ENCODE measurements at places on chromosomes 2 and 18.

- no peak for DNase-seq
These were observed 138.6 kb downstream of the DNER start for GRCh38 chr2:229575569-229576315.

GRCh38 chr2:179664972-179665812 lies 196.2 kb downstream of the ZNF385B start:
- DNase-seq = no peak

- no peak for DNase-seq
These were observed 1.1 kb upstream of the SNED1 start for GRCh38 chr2:240997141-240997855.

- no peak for DNase-seq
These were observed 624.7 kb downstream of the LRP1B start for GRCh38 chr2:141506135-141506534.

- DNase-seq = no peak
These were observed 85.1 kb upstream of the ZBTB14 start for GRCh38 chr18:5380586-5380985.

DNA sequence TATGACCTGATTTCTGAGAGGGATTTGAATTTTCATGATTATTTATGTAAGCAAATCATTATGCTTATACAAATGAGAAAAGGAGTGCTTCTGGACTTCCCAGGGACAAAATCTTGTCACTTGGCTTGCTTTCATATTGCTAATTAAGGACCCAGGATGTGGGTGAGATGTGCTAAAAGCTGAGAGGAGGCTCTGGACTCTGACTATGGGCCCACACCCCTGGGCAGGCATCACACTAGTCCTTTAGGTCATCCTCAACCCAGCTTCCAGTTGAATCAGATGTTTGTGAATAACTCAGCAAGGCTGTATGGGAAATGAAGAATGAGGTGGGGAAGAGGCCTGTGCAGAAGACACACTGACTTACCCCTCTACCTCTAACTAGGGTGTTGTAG lies 11.9 kb downstream of the IL1B start:
- DNase-seq = no peak

DNA sequence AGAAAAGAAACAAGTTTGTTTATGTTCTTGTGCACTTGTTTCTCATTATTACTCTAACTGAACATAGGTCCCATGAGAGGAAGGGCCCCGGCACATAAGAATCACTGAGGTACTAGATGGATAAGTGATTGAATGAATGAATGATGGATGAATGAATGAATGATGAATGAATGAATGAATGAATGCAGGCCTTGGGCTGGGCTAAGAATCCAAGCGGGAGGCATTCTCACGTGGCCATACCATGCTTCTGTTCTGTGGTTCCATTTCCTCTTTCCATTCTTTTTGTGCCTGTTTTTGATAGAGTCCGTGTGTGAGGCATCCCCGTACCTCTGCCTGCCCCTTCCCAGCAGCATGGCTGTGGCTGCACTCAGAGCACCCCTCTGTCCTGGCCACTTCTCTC lies 94.8 kb downstream of the SH3BP4 start:
- DNase-seq = no peak

- no peak for DNase-seq
These were observed 2.5 kb upstream of the TTLL4 start for GRCh38 chr2:218708086-218708485.

- no peak for DNase-seq
These were observed 50.8 kb downstream of the PTPRM start for GRCh38 chr18:7617738-7618422.

- no peak for DNase-seq
These were observed 682.9 kb downstream of the KCNJ3 start for GRCh38 chr2:155381436-155381835.

DNA sequence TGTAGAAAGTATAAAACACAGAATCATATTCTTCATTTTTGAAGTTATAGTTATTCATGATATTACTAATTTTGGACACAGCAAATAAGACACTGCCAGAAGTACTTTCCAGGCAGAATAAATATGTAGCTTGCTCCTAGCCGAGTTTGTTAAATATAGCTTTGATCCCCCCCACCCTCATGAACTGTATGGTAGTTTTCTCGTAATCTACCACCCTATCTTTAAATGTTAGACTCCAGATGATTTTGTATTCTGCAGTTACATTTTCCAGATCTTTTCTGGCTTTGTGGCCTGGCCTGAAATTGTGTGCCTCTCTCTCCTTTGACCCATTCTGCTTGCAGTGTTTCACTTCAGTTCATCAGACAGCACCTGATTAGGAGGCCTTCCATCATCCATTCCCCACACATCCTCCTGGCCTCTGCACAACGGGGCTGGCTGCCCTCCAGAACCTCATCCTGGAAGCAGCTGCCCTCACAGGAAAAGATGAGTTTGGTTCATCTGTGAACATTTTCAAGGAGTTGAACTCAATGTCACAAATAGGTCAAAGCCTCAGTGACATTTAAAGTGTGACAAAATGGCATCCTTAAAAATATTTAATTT lies 4.7 kb upstream of the KCNJ3 start:
- no peak for DNase-seq

- no peak for DNase-seq
These were observed 1652.4 kb upstream of the TMEFF2 start for GRCh38 chr2:193847130-193847529.

- DNase-seq = no peak
These were observed 7.5 kb downstream of the REL start for GRCh38 chr2:60888853-60889252.

- no peak for DNase-seq
These were observed 57.3 kb upstream of the FAM117B start for GRCh38 chr2:202577250-202578183.

DNA sequence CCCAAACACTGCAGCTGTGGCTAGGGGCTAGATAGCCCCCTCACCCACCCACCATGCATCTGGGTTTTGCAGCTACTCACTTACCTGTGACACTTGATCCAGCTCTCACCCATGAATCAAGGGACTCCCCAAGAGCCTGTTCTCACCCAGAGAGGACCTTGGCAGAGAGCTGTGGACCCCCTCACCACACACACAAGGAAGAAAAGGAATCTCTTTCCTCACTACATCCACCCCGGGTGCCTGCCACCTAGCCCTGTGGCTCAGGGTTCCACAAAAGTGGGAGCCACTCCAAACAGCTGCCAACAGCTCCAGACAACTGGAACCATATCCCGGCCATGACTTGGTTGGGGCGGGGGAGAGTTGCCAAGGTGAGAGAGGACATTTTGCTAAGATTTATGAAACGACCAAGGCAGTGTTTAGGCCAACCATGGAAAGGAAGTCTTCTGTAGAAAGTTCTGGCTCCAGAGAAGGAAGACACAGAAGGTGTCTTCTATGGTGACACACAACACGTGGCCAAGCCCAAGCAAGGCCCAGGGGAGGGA lies 522.1 kb upstream of the RAB6C start:
- DNase-seq = no peak

GRCh38 chr2:217851191-217852020 lies 151.4 kb downstream of the TNS1 start:
- DNase-seq = no peak

GRCh38 chr2:88003074-88003755 lies 13.1 kb downstream of the RNU2-63P start:
- DNase-seq = no peak

GRCh38 chr2:218859988-218860831 lies 605 bp downstream of the WNT6 start:
- DNase-seq = no peak

DNA sequence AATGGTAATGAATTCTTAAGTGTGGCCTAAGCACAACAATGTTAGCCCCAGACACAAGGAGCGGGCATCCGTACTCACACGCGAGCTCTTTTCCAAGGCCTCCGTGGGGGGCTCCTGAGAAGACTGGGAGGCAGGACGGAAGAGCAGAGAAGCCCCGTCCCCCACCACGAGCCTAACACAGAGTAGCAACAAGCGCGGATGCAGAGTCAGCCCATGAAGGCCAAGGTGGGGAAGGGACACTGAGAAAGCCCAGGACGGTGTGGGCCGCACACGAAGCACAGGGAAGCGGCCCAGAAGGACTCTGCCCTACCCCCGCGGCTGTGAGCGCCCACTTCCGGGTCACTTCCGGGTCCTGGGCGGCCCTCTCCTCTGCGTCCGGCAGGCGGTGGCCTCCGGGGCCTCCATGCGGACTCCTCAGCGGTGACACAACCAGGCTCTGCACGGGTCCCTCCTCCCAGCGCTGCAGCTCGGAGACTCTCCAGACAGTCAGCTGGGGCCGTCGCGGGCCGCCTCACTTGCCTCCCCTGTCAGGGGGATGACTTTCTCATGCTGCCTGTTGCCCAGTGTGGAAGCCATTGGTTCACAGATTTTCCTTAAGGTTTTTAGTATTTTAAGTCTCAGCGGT lies 151.5 kb downstream of the MTCL1 start:
- no peak for DNase-seq

DNA sequence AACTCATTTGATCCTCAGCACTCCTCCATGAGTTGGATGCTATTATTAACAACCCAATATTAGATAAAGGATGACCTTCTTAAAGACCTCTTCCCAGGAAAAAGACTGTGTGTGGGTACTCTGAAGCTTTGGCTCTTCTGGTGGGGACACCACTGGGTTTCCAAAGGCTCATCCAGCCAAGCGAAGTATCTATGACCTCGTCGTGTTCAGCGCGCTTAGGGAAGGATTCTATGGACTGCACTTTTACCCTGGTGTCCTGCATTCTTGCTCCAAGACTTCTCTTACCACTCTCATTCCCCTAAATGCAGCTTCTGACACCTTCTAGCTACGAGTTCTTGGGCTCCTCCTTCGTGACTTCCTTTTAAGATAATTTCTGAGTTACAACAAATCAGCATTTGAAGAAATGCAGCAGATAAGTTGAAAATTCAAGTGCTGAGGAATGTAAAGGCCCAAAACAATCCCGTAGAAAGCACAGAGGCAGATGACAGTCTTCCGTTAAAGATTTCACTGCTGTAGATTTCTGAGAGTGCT lies 673 bp upstream of the HNMT start:
- no peak for DNase-seq

- DNase-seq = no peak
These were observed 74.5 kb downstream of the AP1S3 start for GRCh38 chr2:223762853-223763252.

- DNase-seq = no peak
These were observed 252.4 kb downstream of the FSIP2 start for GRCh38 chr2:185990861-185991525.

DNA sequence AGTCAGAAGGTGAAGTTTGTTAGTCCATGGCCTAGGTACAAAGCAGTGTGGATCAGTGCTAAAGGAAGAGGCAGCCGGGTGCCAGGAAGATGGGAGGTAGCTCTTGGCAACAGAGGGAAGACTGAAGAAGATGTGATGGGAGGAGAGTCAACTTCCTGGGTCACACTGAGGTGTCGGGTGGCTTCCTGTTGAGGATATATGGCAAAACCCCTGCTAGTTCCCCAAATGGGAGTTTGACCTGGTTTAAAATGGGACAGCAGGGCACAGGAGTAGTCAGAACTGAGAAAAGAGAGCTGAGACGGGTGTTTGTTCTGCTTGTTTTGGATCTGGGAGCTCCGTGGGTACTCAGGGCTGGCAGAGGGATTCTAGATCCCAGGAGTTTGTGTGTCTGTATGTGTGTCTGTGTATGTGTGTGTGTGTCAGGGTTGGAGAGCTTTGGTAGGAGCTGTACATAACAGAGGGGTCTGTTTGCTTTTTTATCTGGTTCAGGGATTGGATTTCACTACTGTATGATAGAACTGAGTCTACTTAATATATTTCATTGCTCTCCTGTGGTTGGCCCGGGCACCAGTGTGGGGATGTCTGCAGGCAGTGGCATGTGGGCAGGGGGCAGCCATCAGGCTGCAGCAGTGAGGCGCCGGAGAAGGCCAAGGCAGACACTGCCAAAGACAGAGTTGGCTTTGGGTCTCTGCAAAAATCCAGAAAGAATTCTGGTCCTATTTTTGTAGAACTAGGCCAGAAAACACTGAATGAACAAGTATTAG lies 17.1 kb downstream of the MXD1 start:
- DNase-seq = no peak

DNA sequence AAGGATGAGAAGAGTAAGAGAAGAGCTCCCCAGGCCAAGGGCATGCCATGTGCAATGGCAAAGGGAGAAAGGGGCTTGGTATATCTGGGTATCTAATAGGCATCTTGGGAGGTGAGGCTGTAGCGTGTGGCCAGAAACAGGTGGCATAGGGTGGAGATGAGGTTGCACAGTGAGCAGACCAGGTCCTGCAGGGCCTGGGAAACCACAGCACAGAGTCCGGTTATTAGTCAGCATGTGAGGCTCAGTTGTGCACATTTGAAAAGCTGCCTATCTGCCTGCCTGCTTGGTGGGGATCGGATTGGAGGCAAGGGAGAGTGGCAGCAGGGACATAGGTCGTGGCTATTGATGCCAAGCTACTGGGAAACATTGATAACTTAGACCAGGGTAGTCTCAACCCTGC lies 190.6 kb downstream of the TPGS2 start:
- no peak for DNase-seq

GRCh38 chr2:26849056-26849999 lies 1.4 kb downstream of the DPYSL5 start:
- DNase-seq = no peak

DNA sequence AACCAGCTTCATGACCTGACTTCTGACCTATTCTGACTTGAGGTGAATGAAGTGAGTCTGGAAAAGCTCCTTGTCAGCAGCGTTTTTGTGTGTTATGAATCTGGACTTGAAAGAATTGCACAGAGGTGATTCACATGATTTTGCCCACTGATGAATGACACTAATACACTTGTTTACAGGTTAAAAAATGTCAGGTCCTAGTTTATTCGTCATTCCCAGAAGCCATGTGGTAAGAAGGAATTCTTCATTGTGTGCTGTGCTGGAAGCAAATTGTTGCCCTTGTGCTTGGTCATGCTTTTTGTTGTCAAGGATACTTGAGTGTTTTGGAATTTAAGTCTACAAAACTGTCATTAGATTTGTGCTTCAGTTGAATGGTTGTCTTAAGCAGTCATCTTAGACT lies 15.5 kb downstream of the SEC11C start:
- no peak for DNase-seq

GRCh38 chr2:194304191-194304590 lies 1352.8 kb upstream of the SLC39A10 start:
- no peak for DNase-seq

DNA sequence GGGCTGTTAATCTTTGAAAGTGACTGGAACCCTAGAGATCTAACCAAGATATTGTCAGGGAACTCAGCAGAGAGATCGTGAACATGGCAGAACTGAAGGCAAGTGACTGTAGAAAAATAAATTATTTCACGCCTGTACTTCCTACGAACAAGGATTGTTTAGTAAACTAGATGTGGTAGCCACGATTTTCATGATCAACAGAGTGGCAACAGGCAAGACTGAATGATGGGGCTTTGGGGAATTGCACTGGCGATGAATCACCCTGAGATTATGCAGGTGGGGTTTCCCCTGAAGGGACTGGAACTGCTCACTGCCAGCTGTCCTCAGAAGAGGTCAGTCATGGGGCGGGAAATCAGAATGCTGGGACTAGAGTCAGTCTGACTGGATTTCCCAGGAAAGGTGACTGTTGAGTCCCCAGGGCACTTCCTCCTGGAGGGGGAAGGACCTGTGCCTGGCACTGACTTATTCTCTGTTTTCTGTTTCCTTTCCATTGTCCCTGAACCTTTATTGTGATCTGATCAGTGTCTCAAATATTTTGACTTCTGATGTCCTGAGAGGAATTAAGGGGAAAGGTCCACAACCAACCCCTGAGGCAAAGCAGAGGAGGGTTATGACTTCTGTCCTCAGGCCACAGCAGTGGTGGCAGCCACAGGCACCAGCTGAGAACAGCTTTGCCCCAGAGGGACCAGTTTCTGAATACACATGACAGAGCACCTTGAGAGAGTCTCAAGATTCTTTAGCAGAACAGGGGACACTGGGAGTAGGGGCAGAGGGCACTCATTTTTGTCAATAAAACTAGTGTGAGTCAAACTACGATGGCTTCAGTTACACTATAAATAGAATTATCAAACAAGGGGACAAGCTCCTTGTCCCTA lies 70.0 kb downstream of the NAB1 start:
- peak; percentile 77 for DNase-seq

Measured in stimulated activated CD8-positive, alpha-beta memory T cell treated with anti-CD3 and anti-CD28 coated beads, Interleukin-15, amount 100 ng/mL, for 48 hours (primary cell).